Fibroblast of upper back skin (primary cell): ENCODE measurements at places on chromosomes 2 and 18.

DNA sequence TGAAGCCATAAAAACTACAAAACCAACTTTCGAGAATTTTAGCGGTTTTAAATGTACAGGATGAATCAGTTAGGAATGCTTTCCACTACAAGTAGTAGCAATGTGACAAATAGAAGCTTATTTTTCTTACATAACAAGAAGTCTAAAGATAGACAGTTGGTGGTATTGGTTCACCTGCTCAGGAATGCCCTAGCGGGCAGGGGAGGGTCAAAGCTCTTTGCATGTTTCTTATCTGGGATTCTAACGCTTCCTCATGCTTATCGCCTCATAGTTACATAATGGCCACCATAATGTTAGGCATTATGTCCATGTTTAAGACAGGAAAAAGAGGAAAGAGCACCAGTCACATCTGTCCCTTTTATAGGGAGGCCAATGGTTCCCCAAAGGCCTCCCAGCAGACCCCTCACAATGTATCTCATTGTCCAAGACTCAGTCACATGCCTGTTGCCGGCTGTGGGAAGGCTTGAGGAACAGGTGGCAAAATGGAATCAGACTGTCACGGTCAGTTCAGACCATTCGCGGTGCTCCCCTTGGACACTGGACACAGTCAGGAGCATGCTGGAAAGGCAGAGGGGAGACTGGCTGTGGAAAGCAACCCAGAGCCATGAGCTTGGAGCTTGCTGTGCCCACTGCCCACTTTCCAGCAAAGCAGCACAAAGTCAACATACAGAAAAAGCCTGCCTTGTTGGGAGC, 69.4 kb upstream of the ODC1 start:
- no peak for DNase-seq

GRCh38 chr2:187143537-187143936, 294.6 kb upstream of the ZSWIM2 start:
- DNase-seq, result no peak

- DNase-seq, result no peak
These were observed 34.5 kb upstream of the CSRNP3 start for GRCh38 chr2:165434865-165435496.

- DNase-seq, result peak; percentile 54
These were observed 14.6 kb upstream of the LAPTM4A start for GRCh38 chr2:20065885-20066602.
